GM13977 (cell line): ENCODE measurements at places on chromosomes 4 and X.

GRCh38 chrX:54193085-54193821 lies 10.2 kb upstream of the FAM120C start:
- no peak for DNase-seq

DNA sequence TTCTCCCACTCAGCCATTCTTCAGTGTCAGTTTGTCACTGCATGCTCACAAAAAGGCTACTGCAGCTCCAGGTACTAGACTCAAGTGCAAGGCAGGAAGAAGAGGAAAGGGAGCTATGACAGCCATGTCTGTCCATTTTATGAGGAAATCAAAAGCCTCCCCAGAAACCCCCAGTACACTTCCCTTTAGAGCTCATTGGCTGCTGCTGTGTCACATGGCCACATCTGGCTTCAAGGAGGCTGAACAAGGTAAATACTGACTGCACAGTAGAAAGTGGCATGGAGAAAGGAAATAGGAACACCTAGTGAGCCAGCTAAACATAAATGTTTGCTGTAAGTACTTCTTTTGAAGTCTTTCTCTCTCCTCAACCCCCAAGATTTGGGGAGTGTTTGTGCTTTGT lies 67.2 kb upstream of the FRAS1 start:
- DNase-seq: no peak

DNA sequence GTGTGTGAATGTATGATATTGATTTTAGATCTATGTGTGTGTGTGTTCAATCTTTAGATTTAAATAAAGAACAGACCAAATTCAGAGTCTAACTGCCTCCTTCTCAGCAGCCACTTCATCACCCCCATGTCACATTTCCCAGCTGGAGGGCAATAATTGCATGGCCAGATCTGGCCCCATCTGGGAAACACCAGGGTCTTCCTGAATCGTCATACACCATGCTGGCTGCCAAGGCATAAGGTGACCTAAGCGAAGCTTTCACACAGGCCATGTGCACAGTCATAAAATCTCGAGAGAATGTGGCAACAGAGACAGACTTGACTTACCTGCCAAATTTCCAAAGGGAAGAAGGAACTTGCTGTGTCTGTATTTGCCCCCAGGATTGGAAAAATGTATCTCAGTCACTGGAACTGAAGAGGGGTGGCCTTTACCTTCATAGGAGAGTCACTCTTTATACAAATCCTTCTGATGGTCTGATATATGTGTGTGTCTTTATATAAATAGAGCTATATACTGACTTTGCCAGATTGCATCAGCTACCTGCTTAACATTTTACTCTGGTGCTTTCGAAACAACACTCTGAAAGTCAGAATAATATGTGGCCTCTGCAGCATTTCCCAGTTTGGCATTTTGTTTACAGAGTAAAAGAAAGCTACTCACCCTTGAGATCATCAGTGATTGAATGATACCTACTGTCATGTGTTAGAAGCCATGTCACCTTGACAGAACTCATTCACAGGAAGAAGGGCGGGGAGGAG lies at the start of gene PLAC1:
TSS of gene PLAC1 (minus strand) at position 470 of the 758 bp plus-strand sequence. CDS start 91,789 bp downstream, outside the sequence.
- DNase-seq: no peak

DNA sequence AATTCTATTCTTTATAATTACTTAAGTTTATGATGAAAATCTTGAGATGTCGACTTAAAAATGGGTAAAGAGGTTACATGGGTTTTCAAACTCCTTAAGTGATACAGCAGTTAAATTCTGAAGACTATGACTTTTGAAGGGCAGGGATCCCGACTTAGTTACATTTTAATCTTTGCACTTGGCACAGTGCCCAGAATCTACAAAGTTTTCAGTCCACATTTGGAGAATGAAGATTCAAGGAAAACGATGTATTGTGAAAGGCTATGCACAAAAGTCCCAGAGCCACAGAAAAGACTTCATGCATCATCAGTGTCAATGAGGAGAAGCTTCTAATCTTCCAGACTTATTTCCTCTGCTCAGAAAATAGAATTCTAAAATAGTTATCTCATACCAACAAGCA lies 36.3 kb upstream of the GRPR start:
- no peak for DNase-seq

GRCh38 chr4:39975488-39976089 lies 2.1 kb downstream of the PDS5A start:
- no peak for DNase-seq
